Astrocyte of the hippocampus (primary cell): ENCODE measurements at places on chromosomes 5 and 9.

DNA sequence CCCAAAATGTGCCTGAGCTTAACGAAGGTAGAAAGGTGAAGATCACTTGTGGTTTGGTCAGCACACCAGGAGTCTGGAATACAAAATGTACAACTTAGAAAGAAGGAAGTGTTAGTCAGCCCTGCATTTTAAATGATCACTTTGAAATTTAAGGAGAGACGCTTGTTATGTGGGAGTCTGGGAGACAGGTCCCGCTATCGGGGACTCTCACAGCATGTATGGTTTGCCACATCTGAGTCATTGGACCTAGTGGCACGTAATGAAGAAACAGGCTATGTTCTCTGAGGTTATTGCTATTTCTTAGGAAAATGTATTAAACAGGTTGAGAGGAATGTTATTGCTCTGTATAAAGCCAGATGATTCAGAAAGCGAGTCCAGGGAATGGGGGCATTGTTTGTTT, 2362.5 kb upstream of the WWC1 start:
- DNase-seq, result peak; percentile 69

- no peak for DNase-seq
Observed at GRCh38 chr5:163552536-163552935, 47.1 kb downstream of the MAT2B start.

GRCh38 chr5:133453084-133453780, 159.1 kb downstream of the FSTL4 start:
- DNase-seq, result no peak

DNA sequence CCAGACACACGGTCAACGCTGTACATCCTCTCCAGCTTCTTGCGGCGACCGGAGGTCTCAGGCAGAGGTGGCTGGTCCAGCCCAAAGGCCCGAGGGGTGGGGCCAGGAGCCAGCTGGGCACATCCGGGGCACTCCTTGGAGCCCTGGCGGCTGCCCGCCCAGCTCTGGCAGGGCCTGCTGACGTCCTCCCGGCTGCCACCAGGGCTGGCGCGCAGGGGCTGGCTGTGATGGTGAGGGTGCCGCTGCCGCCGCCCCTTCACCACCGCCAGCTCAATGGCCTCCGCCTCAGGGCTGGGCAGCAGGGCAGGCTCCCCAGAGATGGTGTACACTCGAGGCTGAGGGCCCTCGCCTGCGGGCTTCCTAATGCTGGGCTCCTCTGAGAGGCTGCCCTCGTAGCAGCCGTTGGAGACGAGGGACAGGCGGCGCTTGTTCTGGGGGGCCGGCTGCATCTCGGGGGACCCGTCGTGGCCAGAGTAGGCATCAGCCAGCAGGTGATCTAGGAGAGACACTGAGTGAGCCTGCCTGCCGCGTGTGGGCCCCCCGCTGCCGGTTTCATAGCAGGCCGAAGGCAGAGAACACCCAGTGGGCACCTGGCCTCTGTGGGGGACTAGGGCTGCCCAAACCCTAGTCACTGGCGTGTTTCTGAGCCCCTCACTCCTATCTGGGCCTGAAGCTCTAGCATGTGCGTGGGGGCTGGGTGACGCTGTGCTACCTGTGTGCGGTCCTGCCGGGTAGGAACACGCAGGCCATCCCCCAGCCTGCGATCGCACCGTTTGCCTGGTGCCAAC, 1.5 kb downstream of the NSMF start:
- no peak for DNase-seq

DNA sequence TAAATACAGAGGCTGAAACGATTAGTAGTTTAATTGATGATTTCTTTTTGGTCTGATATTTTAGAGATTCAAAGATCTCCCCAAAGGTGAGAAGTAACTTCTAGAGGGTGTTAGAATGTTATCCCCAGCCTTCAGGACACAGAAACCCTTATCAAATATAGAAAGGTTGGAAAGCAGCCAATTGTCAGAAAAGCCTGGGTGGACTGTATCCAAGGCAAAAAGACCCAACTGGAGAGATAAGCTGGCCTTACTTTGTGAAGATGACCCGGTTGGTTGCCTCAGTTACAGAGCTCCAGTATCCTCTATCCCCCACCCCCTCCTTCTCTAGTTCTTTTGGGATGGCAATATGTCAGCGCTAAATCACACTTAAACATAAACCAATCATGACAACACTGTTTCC, 75.7 kb downstream of the GCNT4 start:
- DNase-seq, result no peak

DNA sequence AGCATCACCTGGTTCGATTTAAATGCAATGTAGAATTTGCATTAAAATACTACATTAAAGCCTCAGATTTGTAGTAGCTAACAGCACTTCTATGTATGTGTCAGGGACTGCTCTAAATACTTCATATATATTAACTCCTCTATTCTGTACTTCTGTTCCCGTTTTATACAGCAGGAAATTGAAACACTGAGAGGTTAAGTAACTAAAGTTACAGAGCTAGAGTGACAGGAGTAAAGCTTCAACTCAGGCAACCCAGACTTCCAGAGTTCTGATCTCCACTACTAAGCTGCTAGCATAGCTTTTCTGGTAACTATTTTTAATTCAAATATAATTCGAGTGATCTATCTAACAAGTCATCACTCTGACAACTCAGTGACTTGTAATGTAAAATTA, 619 bp upstream of the APC start:
- DNase-seq, result no peak

DNA sequence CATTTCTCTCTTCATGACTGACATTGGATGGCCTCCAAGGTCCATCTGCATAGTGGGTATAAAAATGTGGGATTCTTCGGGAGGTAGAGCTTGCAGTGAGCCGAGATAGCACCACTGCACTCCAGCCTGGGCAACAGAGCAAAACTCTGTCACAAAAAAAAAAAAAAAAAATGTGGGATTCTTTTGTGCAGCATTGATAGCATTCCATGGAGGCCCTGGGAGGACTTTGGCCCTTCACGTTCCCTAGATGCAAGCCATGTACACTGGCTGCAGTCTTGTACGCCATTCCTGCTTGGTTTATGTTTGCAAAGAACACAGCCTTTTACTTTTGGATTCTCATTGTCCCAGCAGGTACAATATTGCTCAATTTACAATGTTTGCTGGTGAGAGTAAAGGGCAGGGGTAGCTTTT, 157.8 kb downstream of the SLCO4C1 start:
- no peak for DNase-seq

DNA sequence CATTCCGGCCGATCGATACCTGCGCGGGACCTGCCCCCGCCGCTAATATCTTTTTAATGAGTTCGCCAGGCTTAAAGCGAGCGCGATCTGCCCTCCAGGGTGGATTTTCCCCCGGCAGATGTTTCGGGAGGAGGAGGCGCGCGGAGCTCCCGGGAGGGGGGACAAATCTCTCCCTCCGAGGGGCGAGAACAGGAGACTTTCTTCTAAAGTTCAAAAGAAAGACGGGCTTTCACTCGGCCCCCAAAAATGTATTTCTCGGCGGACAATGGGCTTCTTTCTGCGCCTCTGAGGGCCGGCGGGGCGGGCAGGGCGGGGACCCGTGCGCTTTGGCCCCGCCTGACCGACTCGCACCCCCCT, 4.1 kb upstream of the PRDM12 start:
- DNase-seq, result no peak

DNA sequence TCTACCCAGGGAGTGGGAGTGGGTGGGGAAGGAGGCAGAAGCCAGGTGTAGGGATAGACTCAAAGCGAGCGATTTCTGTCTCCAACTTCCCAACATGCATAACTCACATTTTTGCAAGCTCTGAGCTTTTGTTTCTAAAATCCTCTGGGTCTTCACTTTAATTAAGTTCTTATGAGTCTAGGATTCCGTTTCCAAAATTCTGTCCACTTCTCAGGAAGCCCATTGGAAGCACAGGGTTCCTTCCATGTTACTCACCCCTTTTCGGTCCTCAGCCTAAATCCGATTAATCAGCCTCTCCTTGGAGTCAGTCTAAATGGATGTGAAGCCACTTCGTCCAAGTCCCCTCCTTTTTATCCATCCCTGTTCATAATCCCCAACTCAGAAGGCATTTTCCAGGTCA, 1.4 kb downstream of the GPX3 start:
- no peak for DNase-seq

GRCh38 chr9:20551835-20552234, 70.5 kb downstream of the MLLT3 start:
- DNase-seq, result no peak

GRCh38 chr9:93597142-93597706, 20.8 kb downstream of the PHF2 start:
- no peak for DNase-seq

DNA sequence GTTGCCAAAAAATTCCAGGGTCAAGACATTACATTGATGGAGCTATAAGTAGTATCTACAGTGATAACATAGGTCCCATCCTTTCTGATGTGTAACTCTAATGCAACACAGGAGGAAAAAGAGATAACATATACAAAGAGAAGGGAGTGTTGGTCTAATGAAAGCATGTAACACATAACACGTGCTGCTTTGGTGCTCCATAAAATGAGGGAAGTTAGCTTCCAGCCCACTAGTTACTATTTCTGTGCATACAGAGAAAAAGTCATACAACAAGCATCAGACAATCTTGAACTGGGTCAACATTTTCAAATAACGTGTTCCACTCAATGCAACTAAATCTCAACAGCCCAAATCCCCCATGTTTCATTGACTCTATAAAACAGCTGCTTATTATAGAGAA, 11.7 kb downstream of the MLLT3 start:
- no peak for DNase-seq

GRCh38 chr9:21616082-21616778, 134.1 kb upstream of the IFNE start:
- DNase-seq, result peak; percentile 92

DNA sequence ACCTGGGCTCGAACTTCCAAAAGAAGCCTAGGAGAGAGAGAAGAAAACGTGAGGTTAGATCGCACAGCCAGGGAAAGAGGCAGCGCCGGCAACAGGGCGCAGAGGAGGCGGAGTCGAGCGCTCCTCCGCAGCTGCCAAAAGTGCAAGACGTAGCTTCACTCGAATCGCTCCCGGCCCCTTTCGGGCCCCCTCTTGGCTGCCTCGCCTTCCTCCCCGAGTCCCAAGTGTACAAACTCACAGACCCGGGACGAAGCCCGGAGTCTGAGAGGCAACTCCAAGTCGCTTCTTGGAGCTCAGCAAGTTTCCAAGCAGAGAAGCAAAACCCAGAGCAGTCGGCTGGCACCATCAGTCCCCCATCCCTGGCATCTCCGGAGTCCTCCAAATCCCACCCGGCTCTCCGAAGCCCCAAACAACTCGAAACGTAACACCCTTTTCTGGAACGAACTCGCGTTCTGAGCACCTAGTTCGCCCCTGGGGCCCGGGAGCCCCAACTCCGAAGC, 1.2 kb downstream of the MIER3 start:
- peak; percentile 87 for DNase-seq

- no peak for DNase-seq
Observed at GRCh38 chr5:38290028-38290653, 31.8 kb downstream of the EGFLAM start.

GRCh38 chr9:25681266-25681665, 3.0 kb upstream of the TUSC1 start:
- DNase-seq, result peak; percentile 35

DNA sequence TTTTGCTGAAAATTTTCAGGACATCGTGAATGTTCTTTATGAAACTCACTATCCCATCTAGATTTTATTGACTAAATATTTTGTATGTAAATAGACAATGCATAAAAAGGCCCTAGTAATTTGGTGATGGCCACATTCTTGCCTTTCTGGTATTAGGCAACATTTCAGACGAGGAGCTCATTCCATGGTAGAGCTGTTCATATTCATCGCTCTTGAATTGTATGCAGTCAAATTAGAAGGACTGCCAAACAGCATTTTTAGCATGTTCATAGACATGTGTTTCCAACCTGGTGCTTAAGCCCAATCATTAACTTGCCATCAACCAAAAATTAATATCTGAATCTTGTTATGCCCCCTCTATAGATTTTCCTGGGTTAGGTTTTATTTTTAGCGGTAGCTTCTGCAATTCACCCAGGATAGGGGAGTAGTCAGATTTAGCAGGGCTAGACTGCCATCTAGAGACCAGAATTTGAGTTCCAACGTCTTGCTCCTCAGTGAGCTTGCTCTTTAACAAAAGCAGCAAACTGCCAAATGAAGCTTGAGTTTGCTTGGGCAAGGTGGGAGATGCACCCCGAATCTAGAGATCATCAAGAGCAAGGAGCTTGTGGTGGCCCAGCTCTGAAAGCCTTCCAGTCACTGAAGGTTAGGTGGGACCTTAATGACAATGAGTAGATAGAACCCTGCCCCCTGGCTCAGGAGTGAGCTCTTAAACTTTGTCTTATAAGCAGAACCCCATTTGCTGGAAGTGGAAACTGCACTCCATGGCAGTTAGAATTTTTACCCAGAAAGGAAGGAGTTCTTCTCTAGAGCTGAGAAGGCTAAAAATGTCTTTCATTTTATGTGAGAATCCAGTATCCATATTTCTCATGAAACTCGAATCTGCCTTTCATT, 456.2 kb downstream of the RASEF start:
- peak; percentile 86 for DNase-seq

GRCh38 chr5:11261241-11261640, 500.2 kb upstream of the DAP start:
- DNase-seq, result no peak

- DNase-seq, result no peak
Observed at GRCh38 chr9:90972057-90972456, 170.4 kb downstream of the SYK start.

DNA sequence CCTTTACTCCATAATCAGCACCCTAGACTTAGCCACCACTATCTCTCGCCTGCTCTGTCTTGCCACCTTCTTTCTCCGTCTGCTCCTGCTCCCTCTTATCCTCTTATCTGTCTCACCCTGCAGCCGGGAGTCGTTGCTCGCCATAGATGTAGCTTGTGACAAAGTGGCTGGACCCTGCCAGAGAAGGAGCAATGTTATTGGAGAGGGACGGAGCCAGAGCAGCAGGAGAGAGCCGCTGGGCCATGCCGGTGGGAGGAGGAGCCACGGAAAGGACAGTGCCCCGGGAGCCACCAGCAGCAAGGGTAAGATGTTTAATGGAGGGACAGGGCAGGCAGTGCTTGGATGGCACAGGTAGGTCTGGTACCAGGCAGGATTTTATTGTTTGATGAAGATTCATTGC, 137.3 kb downstream of the SEC61B start:
- no peak for DNase-seq

- no peak for DNase-seq
Observed at GRCh38 chr9:109118808-109119438, 824 bp downstream of the TMEM245 start.

DNA sequence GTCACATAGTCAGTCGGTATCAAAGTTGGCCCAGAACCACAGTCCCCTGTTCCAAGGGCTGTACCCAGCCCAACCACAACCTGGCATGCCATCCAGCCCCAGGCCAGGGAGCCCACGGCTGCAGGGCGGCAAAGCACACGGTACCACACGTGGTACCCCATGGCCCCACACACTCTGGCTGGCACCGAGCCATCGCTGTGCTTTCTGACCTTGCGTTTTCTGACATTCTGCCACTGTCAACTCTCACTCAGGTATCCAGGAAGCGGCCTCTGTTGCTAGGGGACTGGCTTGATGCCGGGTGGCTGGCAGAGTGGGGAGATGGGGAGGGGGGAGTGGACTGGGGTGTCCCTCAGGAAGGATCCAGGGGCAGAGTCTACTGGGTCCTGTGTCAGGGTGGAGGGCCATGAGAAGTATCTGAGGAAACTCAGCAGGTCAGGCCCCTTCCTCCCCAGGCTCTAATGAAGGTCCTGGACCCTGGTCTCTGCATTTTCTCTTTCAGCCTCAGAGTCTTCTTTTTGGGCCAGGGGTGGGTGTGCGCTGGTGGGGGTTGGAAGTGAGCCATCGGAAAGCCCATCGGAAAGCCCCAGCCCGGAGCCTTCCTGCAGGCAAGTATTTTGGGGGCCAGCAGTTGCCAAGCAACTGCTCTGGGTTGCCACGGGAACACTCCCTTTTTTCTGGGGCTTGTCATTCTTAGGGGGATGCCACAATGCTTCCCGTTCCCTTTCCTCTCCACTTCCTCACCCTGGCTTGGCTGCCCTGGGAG, 21.0 kb upstream of the RALGDS start:
- DNase-seq, result no peak

GRCh38 chr5:446883-447263, 3.9 kb downstream of the EXOC3 start:
- peak; percentile 52 for DNase-seq
